ENCODE measurements at places on chromosomes 16 and 17.

GRCh38 chr16:4494746-4495490 lies 18.7 kb downstream of the HMOX2 start:
- no peak for DNase-seq

DNA sequence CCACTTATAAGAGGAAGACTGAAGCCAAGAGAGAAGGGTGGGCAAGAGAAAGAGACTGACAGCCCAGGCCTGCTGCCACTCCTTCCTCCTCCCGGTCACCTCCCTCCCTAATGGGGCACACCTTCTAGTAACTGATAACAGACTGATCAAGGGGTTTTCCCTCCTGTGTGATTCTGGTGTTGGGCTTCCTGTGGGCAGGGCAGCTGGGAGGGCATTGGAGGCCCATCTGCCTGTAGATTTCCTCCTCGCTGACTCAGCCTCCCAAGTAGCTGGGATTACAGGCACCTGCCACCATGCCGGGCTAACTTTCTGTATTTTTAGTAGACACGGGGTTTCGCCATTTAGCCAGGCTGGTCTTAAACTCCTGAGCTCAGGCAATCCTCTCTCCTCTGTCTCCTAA lies 16.2 kb downstream of the CA4 start:
- no peak for DNase-seq

GRCh38 chr17:81440051-81440471 lies 44.8 kb downstream of the BAHCC1 start:
- DNase-seq, result no peak

DNA sequence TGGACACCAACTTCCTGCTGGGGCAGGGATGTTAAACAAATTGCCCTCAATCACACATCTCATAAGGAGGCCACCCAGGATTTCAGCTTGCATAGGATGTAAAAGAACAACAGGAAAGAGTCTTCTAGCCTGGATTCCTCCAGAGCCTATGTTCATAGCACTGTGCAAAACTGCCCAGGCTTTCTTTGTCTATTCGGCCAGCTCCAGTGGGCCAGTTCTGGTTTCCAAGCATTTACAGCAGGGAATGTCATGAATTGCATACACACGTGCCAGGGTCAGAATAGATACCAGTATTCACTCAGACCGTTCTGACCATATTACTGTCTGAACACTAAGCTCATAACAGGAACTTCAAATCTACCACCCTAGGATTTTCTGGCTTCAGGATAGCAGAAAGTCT lies 273.2 kb downstream of the CDH8 start:
- DNase-seq, result no peak

GRCh38 chr17:73099511-73099910 lies 7.0 kb upstream of the SLC39A11 start:
- DNase-seq, result no peak

DNA sequence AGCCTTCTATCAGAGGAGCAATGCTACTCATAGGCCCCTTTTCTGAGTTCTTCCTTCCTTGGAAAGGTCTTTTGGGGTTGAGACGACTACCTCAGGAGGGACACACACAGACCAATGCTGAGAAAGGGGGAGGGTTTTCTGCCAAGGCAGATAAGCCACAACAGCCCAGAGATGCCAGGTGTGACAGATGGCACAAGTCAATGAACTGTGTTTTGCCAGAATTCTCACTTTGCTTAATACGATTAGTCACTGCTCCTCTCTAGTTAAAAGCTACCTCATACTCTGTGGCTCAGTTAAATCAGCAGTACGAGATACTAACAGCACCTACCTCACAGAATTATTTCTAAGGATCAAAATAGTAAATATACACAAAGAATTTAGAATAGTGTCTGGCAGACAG lies 8.0 kb downstream of the BRD7 start:
- no peak for DNase-seq

GRCh38 chr17:64331931-64332493 lies 58.6 kb downstream of the PECAM1 start:
- DNase-seq, result no peak

DNA sequence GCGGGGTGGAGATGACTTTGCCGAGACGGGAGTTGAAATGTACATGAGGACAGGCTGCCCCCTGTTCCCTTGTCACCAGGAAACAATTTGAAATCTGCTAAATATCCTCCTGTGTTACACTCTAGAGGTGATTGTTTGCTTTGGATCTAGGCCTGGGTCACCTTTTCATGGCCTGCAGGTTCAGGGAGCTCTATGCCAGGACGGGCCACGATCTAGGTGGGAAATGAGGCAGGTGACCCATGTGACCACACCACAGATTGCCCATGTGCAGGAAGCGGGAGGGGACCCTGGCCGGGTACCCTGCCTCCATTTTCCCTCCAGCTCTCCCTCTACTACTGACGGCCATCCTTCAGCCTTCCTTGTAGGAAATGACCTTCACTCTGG lies 43.4 kb downstream of the MEAK7 start:
- no peak for DNase-seq

- no peak for DNase-seq
Observed at GRCh38 chr16:88531931-88532433, 38.2 kb upstream of the ZC3H18 start.

DNA sequence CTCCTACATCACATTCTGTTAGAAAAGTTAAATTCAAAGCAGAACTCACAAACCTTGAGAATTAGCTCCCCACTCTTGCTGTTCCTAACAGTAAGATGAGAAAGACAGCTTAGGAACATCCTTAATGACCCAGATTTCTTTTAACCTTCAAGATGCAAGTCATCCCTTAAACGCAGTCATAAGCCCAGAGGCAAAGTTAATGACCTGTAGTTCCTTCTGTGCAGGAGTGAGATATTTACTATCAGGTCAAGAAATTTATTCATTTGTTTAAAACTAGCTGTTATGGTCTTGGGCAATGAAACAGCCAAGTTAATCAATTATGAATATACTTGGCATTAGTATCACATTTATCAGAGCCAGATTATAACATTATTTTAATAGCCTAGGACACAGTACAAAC lies 37.1 kb downstream of the NXPH3 start:
- no peak for DNase-seq

GRCh38 chr17:66422186-66422585 lies 119.8 kb downstream of the PRKCA start:
- no peak for DNase-seq

DNA sequence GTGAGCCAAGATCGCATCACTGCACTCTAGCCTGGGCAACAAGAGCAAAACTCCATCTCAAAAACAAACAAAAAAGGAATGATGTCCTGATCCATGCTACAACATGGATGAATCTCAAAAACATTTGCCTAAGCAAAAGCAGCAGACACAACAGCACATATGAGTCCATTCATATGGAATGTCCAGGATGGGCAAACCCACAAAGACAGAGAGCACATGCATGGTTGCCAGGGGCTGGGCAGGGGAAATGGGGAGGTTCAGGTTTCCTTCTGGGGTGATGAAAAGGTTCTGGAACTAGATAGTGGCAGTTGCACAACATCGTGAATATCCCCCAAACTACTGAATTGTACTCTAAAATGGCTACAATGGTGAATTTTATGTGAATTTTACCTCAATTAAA lies 35.3 kb upstream of the RAI1 start:
- no peak for DNase-seq

GRCh38 chr17:9969301-9969935 lies 64.3 kb upstream of the RCVRN start:
- DNase-seq, result no peak

- no peak for DNase-seq
Observed at GRCh38 chr16:72129976-72130656, 36.5 kb downstream of the DHX38 start.

GRCh38 chr16:22313876-22314470 lies 16.8 kb downstream of the POLR3E start:
- DNase-seq, result no peak

DNA sequence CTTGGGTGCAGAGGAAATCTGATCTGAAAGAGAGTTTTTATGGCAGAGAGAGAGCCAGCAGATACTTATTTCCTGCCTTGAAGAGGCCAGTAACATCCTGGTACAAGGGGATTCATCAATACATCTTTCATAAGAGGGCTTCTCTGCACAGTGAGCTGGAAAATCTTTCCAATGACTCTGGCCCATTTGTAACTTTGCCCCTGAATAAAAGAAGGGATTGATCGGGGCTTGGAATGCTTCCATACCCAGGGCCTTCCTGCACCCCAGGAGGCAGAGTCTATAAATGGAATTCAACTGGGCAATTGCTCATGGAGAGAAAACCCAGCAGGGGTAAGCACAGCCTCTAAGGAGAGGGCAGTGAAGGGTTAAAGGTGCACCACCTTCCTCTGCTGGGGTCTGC lies 163.3 kb downstream of the XYLT1 start:
- DNase-seq, result no peak

GRCh38 chr17:31320791-31321190 lies 631 bp downstream of the EVI2A start:
- DNase-seq, result no peak

DNA sequence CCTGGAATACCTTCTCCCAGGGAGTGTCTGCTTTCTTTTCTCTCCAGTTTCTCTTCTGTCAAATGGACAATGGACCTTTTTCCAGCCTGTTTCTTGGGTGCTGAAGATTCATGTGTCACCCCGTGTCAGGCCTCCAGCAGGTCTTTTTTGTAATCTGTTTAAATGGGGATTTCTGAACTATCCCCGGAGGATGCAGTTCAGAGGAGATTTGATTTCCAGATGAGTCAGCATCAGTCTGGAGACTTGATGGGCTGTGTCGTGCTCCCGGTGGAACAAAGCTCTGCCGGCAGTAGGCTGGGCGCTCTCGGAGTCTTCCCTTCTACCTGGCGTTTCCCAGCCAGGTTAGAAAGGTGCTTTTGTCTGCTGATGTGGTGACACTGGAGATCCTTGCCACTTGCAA lies 440.6 kb downstream of the HS3ST3B1 start:
- DNase-seq, result no peak

Measured in T47D (cell line).